ENCODE measurements at places on chromosomes 3 and 15.

DNA sequence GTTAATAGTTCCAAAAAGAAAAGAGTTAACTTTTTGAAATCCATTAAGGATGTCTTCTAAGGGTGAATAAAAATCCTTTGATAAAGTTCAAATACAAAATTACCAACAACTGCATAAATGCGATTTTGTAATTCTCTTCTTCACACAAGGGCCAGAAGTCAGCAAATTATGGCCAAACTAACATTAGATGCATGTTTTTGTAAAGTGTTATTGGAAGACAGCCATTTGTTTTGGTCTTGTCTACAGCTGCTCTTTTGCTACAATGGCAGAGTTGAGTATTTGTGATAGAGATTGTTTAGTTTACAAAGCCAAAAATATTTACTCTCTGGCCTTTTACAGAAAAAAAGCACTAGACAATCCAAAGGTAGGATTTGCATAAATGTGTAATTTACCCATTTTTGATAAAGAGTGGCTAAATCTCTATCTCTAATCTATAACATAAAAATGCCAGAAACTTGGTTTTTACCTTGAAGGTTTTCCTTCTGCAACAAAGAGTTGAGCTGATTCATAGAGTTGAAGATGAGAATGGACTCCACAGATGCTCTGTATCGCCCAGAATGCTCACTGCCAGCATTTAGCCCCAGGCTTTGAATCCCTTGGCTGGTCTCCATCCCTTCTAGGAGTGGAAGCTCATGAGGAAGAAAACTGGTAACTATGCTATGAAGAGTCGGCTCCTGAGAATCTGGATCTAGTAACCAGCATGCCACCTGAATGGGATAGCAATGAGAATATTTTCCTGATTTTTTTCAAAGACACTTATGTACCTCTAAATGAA, 64.5 kb downstream of the POLQ start:
- no peak for DNase-seq

- no peak for DNase-seq
Measured at GRCh38 chr3:32420126-32421038, 28.7 kb downstream of the CMTM7 start.

- DNase-seq, result no peak
Measured at GRCh38 chr3:17176757-17177156, 292.0 kb downstream of the PLCL2 start.

GRCh38 chr3:64815195-64815631, 127.4 kb upstream of the ADAMTS9 start:
- DNase-seq, result no peak

GRCh38 chr15:40042791-40043320, 3.9 kb upstream of the SRP14 start:
- no peak for DNase-seq
